ENCODE measurements at places on chromosomes 7 and 10.

DNA sequence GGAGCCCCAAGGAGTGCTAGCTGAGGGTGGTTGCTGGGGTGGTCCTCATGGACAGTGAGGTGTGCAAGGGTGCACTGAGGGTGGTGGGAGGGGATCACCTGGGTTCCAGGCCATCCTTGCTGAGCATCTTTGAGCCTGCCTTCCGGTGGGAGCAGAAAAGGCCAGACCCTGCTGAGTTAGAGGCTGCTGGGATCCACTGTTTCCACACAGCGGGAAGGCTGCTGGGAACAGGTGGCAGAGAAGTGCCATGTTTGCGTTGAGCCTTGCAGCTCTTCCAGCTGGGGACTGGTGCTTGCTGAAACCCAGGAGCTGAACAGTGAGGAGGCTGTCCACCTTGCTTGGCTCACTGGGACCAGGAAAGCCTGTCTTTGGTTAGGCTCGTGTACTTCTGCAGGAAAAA, 34.9 kb downstream of the PRF1 start:
- no peak for DNase-seq

GRCh38 chr10:74681917-74682627, 144.3 kb upstream of the KAT6B start:
- no peak for DNase-seq

DNA sequence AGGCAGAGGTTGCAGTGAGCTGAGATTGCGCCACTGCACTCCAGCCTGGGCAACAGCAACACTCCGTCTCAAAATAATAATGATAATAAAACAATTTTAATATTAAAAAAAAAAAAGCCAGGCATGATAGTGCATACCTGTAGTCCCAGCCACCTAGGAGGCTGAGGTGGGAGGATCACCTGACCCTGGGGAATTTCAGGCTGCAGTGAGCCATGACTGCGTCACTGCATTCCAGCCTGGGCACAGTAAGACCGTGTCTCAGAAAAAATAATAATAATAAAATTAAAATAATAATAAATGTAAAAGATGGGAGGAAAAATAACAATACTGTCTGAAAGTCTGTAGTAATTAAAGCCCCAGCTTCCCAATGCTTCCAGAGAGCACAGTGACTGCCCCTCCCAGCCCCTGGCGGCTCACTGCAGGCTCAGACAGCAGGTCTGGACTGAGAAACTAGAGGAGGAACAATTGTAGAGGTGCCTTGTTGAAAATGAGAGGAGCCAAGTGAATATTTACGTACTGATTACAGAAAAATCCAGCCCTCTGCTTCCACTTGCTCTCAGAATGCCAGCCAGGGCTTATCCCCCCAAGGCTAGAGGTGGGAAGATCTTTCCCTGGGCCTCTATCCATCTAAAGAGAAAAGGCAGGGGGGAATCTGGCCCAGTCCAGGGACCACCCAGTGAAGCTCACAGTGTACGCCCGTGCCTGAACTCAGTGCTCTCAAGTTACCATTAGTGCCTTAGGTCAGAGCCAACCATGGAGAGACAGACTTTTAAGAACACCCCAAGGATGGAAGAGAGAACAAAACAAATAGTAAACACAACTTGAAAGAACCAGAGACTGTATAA, 112.8 kb downstream of the PARD3 start:
- DNase-seq: no peak

- DNase-seq: no peak
These were observed 8.4 kb downstream of the SFRP5 start for GRCh38 chr10:97763411-97763810.

GRCh38 chr7:11332865-11333228, 359.2 kb downstream of the PHF14 start:
- no peak for DNase-seq

- DNase-seq: peak; percentile 64
These were observed 6.9 kb upstream of the GNG11 start for GRCh38 chr7:93914581-93915066.

DNA sequence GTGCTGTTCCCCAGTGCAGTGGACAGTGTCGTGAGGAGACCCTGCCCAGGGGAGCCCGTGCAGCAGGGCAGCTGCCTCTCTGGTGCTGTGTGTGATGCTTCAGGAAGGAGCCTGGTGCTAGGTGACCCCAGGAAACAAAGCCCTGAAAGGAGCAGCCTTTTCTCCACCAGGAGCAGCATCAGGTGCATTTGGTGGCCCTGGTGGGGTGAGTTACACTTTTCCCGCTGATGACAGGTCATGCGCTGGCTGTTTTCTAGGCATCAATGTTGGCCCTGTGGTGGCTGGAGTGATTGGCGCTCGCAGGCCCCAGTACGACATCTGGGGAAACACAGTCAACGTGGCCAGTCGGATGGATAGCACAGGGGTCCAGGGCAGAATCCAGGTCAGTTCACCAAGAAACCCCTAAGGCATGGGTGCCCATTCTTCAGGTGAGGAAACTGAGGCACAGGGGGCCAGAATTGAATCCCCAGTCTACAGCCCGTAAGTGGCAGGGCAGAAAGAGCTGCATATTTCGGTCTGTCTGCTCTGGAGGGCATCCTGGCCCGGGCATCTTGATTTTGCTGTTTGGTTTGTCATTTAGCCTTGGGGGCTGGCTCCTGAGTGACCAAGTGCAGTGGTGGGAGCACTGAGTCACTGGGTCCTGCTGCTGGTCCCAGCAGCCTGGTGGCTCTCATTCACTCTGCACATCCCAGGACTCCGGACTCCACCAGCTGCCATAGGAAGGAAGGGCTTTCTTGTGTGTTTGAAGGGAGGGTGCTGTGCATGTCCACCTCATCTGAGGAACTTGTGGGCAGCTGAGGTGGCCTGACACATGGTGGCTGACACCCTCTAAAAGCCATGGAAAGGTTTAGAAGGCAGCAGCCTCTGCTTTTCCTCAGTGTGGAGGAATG, 136.3 kb downstream of the ADCY1 start:
- DNase-seq: no peak

DNA sequence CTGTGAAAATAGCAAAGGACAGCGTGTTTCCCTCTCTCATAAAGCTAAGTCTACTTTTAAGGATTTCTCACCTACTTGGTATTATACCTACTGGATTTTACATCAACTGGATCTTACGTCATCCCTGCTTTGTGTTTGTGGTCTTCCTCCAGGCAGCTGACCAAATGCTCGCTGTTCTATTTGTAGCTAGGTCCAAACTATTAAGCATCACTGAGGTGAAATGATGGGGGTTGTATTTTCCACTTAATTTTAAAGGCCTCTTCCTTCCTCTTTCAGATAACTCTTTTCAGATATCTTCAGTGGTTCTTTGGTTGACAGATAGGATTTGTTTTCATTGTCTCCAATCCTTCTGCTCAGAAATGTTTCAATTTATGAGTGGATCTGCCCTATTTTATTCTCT, 169.7 kb downstream of the RNLS start:
- DNase-seq: no peak

DNA sequence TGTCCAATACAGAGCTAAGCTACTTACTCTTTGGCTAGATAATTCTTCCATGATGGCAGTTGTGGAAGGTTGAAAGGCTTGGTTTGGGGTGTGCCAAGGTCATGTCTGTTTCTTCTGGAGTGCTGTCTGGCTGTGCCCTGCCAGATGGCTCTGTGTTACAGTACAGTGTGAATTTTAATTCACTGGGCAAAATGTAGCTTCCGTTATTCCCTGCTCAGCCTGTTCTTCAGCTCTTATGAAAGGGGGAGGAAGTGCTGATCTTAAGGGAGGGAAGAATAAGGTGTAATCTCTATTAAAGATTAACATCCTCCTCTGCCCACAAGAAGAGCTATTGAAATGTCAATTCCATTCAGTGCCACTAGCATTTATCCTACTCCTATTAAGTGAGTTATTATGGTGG, 52.2 kb downstream of the SND1 start:
- DNase-seq: no peak

GRCh38 chr7:26910221-26910620, 45.8 kb upstream of the SKAP2 start:
- peak; percentile 67 for DNase-seq

DNA sequence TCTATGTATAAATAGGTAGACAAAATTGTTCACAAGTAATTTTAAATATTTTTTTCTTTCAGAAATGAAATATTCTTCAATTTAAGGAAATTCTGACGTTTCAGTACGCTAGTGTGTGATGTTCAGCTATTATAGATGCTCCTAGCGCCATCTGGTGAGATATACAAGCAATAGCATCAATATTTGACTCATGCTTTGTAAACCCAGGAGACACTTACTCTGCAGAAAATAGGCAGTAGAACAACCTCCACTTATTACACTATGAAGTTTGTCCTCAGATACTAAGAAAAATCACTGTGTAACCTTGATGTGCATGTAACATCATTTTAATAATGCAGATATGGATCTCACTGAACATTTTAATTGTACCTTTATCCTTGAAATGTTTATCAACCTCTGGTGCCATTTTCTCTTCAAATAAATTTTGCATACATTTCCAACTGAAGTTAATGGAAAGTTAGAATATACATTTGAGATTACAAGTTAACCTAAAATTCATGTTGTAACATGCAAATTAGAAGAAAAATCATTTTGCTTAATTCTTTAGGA, 151.5 kb upstream of the FAM3C start:
- DNase-seq: peak; percentile 80

GRCh38 chr7:105816266-105816843, 60.0 kb downstream of the ATXN7L1 start:
- no peak for DNase-seq

DNA sequence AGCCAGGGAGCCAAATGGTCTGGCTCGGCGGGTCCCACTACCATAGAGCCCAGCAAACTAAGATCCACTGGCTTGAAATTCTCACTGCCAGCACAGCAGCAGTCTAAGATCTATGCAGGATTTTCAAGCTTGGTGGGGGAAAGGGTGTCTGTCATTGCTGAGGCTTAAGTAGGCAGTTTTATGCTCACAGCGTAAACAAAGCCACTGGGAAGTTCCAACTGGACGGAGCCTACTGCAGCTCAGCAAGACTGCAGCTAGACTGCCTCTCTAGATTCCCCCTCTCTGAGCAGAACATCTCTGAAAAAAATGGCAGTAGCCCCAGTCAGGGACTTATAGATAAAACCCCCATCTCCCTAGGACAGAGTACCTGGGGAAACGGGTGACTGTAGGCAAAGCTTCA, 277.6 kb upstream of the PHF14 start:
- no peak for DNase-seq

DNA sequence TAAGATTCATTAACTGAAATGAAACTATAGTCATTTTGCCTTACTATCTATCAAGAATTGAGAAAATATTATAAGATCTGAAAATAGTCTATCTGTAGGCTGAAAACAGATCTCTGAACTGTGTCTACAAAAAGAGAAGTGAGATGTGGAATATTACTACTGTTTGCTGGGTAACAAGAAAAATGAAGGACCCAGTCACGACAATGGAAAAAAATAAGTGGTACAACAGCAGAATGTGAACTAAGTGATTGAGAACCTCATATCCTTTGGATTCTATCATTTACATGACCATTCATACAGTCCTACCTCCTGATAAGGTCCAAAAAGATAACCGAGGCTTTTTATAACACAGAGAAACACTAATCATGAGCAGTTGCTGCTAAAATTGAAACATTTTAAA, 94.3 kb downstream of the UBE2H start:
- no peak for DNase-seq

GRCh38 chr7:137474540-137475026, 131.1 kb upstream of the PTN start:
- no peak for DNase-seq

GRCh38 chr10:29529146-29529545, 105.6 kb downstream of the SVIL start:
- DNase-seq: no peak

DNA sequence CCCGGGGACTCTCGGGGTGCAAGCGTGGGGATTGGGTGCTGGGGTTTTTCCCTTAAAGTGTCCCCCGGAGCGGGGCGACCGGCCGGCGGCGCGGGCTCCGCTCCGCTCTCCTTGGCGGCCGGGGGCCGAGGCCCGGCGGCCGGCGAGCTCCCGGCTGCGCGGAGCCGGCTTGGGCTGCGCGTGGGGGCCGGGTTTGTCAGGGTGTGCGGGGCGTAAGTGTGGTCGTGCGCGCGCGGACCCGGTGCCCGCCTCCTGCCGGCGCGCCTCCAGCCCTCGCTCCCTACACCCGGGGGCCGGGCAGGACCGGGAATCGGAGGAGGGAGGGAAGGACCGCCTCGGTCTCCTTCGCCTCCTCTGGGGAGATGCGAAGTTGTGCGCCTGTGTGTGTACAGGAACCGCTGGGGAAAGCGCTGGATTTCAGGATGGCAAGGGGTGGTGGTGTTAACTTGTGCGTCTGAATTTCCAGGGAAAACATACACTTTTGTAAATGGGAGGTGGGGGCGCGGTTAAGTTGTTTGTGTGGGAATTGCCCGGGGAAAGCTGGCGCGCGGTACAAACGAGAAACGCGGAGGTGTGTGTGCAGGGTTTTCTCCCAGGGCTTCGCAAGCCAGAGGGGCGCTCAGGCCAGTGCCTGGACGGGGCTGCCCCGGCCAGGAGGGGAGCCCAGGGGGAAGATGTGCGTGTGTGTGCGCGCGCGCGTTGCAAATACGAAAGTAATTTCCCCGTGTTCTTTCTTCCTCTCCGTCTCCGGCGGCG, 737 bp downstream of the ZMIZ1 start:
- DNase-seq: no peak

GRCh38 chr10:96415891-96416554, 57.2 kb upstream of the OPALIN start:
- no peak for DNase-seq

GRCh38 chr7:70935854-70936253, 196.1 kb upstream of the GALNT17 start:
- no peak for DNase-seq

GRCh38 chr7:36686499-36686898, 37.8 kb downstream of the AOAH start:
- peak; percentile 61 for DNase-seq

- DNase-seq: no peak
These were observed 23.2 kb downstream of the NKX2-3 start for GRCh38 chr10:99555825-99556523.

DNA sequence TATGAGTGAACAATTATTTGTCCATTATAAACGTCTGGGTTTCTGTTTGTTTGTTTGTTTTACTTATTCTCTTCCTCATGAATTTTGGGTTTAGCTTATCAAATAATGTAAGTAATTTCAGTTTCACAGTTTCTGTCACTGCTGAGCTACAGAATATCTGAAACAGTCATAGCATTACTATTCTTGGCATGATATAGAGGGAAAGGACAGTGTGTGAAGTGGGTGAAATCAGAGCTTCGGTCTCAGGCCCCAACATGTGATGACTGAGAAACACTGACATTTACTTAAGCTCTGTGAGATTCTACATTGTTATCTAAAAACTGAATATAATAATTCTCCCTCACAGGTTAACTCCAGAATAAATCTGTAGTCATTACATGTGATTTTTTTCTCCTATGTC, 8.8 kb upstream of the OR6V1 start:
- DNase-seq: no peak

GRCh38 chr10:785089-785860, 95.8 kb upstream of the DIP2C start:
- no peak for DNase-seq

- no peak for DNase-seq
These were observed 3.0 kb downstream of the SMARCD3 start for GRCh38 chr7:151245360-151246101.

DNA sequence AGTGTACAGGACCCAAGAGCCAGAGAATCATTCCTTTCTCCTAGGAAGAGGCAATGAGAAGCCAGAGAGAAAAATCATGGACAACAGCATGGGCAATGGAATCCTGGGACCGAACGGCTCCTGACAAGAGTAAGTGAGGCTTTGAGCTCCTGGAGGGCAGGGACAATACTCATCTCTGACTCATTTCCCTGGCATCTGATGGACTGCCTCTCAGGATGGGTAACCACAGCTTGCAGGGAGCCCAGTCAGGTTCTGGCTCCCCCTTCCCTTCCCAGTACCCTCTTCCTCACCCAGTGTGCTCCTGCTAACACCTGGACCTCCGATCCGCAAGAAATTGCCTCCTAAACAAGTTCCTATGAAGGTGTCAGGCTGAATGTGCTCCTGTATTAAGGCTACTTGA, 51.2 kb upstream of the SORCS3 start:
- peak; percentile 61 for DNase-seq

All from kidney capillary endothelial cell (primary cell).